Activated CD8-positive, alpha-beta T cell treated with anti-CD3 and anti-CD28 coated beads, Interleukin-2, amount 10 ng/mL, durations not matched to agents 7 days and 5 days (primary cell): ENCODE measurements at places on chromosomes 4 and X.

DNA sequence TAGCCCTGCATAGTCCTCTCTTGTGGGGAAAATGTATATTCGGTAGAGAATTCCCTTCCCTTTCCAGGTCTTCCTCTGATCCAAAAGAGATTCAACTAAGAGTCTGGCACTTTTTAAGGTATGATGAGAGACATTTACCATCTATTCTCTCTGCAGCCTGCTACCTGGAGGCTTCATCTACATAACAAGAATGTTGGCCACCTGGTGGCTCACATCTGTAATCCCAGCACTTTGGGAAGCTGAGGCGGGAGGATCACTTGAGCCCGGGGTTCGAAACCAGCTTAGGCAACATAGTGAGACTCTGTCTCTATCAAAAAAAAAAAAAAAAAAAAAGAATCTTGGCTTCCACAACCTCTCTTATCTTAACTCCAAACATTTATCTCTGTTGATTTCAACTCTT, 40.4 kb upstream of the NOCT start:
- no peak for DNase-seq

GRCh38 chr4:118348886-118349285, 3.9 kb downstream of the PRSS12 start:
- DNase-seq, result no peak

GRCh38 chr4:108172753-108173598, 4.2 kb upstream of the LEF1 start:
- DNase-seq, result peak; percentile 78

GRCh38 chr4:169179609-169180521, 90.9 kb downstream of the SH3RF1 start:
- DNase-seq, result no peak

DNA sequence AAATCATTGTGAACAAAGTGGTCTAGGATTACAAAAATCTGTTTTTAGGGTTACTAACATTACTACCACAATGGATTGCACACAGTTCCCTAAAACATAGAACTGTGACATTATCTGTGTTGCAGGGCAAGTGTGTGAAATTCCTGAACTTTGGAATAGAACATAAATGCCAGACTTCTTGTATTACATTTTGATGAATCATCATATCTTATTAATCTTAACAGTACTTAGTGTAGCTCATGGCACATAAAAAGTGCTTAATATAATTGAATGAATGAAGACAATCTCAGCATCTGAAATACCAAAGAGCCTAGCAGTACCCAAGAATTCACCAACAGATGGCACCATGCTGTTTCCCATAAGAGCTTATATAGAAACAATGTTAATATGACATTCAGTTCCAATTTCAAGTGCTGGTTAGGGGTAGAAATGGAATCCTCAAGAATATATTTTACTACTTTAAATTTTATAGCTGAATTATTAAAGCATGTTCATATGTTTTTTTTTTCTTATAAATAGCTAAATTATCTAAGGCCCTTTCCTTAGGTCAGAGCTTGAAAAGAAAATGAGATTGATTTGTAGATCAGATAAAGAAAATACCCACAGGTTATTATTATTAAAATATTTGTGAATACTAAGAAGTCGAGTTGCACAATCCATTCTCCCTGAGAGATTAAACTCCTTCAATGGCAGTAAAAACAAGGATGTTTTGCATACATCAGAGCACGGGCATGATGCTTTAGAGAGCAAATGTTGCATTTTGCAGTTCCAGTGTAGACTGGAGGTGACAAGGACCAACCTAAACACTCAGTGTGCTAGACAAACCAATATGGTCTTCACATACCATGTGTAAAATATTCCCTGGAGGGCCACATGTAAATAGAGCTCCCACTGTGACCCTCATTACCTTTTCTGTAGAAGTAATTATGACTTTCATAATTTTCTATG, 25.7 kb upstream of the SHISA3 start:
- DNase-seq, result peak; percentile 32

- DNase-seq, result peak; percentile 42
Measured at GRCh38 chrX:134377537-134377936, 82.4 kb upstream of the HPRT1 start.

- DNase-seq, result no peak
Measured at GRCh38 chr4:7756561-7757355, 182.9 kb downstream of the AFAP1 start.

DNA sequence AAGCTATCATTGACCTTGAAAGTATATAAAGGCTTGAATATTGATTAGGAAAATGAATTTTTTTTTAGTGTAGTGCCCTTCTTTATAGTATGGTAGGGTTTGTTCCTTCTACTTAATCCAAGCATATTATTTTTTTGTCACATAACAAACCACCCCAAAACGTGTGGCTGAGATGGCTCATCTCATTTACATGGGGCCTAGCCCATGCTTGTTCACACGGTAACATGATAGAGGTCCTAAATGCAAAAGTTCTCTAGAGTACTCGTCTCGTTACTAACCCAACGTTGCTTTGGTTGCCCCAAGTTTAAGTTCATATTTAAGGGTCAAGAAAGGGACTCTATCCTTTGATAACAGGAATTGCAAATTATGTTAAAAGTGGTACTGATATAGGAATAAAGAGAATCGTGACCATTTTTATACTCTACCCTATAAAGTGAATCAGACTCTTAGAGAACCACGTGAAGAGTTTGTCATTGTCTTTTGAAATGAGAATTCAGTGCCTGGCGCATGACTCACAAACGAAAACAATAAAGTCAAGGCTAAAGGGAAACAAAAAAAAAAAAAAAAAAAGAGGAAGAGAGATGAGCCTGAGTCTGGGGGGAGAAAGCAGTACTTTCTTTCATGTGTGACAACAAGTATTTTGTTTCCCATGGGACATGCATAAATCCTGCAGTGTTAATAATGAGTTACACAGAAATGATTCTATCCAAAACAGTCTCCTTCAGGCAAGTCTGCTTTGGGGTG, 402.8 kb upstream of the NWD2 start:
- DNase-seq, result no peak

- DNase-seq, result no peak
Measured at GRCh38 chr4:74018116-74018515, 19.6 kb upstream of the CXCL5 start.

GRCh38 chrX:24080704-24081103, 25.9 kb downstream of the EIF2S3 start:
- no peak for DNase-seq
